Activated CD8-positive, alpha-beta memory T cell treated with anti-CD3 and anti-CD28 coated beads for 36 hours (primary cell): ENCODE measurements at places on chromosomes 2 and 18. TPM values are rescaled to one million over a fixed set of nuclear protein-coding genes. Genes with fewer than 3 reads are reported as not detected.

ALS2 gene
- total RNA-seq = 16.5 TPM

CPLX4 gene
- total RNA-seq = not detected

GDF7 gene
- total RNA-seq = not detected

NT5C1B gene
- total RNA-seq = not detected

FNDC4 gene
- not detected for total RNA-seq

RETREG2 gene
- 69.1 TPM for total RNA-seq

CCDC74B gene
- total RNA-seq = 0.70 TPM

IL18RAP gene
- 7.6 TPM for total RNA-seq

SH2D6 gene
- total RNA-seq = 0.88 TPM

DIPK1C gene
- total RNA-seq = not detected

MAPK4 gene
- not detected for total RNA-seq

VAMP5 gene
- total RNA-seq = 25.7 TPM

DSC2 gene
- not detected for total RNA-seq

HDAC4 gene
- total RNA-seq = 19.7 TPM

KCNS3 gene
- not detected for total RNA-seq

IL36G gene
- not detected for total RNA-seq

POTEJ gene
- not detected for total RNA-seq

HOXD8 gene
- total RNA-seq = not detected

SLC40A1 gene
- 1.4 TPM for total RNA-seq

DSC3 gene
- total RNA-seq = 0.04 TPM

ABCG8 gene
- not detected for total RNA-seq

COL4A4 gene
- total RNA-seq = not detected

CFAP65 gene
- total RNA-seq = not detected

CTIF gene
- total RNA-seq = 6.9 TPM

ABHD1 gene
- 0.34 TPM for total RNA-seq

RNF125 gene
- 24.3 TPM for total RNA-seq

MCEE gene
- total RNA-seq = 12.4 TPM

MGAT4A gene
- total RNA-seq = 48.7 TPM

COL4A3 gene
- not detected for total RNA-seq

NCL gene
- 1,690 TPM for total RNA-seq

ERFE gene
- total RNA-seq = 0.08 TPM

LRRC30 gene
- not detected for total RNA-seq

MROH2A gene
- not detected for total RNA-seq

RNU2-63P gene
- 21.4 TPM for total RNA-seq

MSTN gene
- total RNA-seq = not detected

FZD7 gene
- 0.63 TPM for total RNA-seq

SPP2 gene
- not detected for total RNA-seq

CHN1 gene
- total RNA-seq = 17.3 TPM

MAPRE2 gene
- total RNA-seq = 50.9 TPM

SAG gene
- total RNA-seq = not detected

TBR1 gene
- not detected for total RNA-seq

COLEC11 gene
- 0.38 TPM for total RNA-seq

AMER3 gene
- not detected for total RNA-seq

AKAIN1 gene
- total RNA-seq = not detected

DTNA gene
- not detected for total RNA-seq

ALPG gene
- total RNA-seq = not detected

HOXD10 gene
- not detected for total RNA-seq

GRHL1 gene
- 0.38 TPM for total RNA-seq
